Activated CD8-positive, alpha-beta memory T cell treated with anti-CD3 and anti-CD28 coated beads, Interleukin-2, amount 10 ng/mL, durations not matched to agents 7 days and 5 days (primary cell): ENCODE measurements at places on chromosomes 3 and 15. TPM values are rescaled to one million over a fixed set of nuclear protein-coding genes. Genes with fewer than 3 reads are reported as not detected.

TNNC1 gene
- 1.4 TPM for total RNA-seq

GPR27 gene
- total RNA-seq, result 2.3 TPM

DLL4 gene
- 0.12 TPM for total RNA-seq

ROPN1 gene
- total RNA-seq, result not detected

ATP13A5 gene
- total RNA-seq, result not detected

ZNF717 gene
- 10.7 TPM for total RNA-seq
